Activated naive CD4-positive, alpha-beta T cell treated with anti-CD3 and anti-CD28 coated beads for 36 hours (primary cell): ENCODE measurements at places on chromosomes 6 and 20. TPM values are rescaled to one million over a fixed set of nuclear protein-coding genes. Genes with fewer than 3 reads are reported as not detected.

Gene ZSCAN12
- 4.7 TPM for total RNA-seq

Gene ETV7
- total RNA-seq: 0.99 TPM

Gene CHRNA4
- not detected for total RNA-seq

Gene SLC17A2
- 0.07 TPM for total RNA-seq

Gene SLC17A1
- total RNA-seq: not detected

Gene ADAM33
- not detected for total RNA-seq

Gene TMEM217
- total RNA-seq: 0.81 TPM

DNA sequence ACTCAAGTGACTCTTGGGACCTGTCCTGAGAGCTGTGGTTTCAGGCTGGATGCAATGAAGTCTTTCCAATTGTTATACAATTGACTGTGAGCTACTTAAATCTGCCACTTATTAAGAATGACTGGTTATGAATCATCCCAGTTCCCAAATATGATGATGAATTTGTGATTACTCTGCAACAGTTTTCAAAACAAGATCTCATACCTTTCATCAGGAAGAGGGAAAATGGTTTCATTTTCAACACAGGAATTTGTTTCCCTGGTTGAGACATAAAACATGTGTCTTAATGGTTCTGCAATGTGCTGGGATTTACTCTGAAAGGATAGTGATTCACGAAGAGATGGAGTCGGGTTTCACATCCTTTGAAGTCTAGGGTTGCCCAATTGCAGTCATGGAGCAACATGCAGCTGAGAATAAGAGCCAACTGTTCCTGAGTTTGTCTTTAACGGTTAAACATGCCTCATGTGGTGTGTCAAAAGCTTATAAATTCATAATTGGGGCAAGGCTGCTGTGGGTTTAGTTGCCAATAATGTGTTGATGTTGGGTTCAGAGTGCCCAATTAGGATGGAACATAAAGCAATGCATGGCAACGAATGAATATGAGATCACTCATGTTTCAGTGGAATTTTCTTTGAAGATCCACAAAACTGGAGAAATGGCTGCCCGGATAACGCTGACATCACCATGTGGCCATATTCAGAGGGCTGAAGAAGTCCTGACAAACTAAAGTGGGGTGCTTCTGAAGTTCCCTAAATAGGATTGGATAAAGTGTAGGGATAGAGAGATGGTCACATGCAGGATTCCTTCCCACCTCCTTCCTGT lies 41.0 kb downstream of the CYP24A1 start:
- no peak overlapping the region for H3K4me3 ChIP-seq
- H3K27me3 ChIP-seq: peaks cover 2% of the 10 kb centered on the region
- no peaks in the 10 kb centered on the region for H3K4me1 ChIP-seq
- H3K36me3 ChIP-seq: no peaks in the 10 kb centered on the region
- no peak for DNase-seq

GRCh38 chr6:136985502-136985901 lies 59.3 kb downstream of the IL20RA start:
- DNase-seq: no peak
- H3K27ac ChIP-seq: no peak overlapping the region
- no peaks in the 10 kb centered on the region for H3K36me3 ChIP-seq
- peaks cover 29% of the 10 kb centered on the region for H3K27me3 ChIP-seq

DNA sequence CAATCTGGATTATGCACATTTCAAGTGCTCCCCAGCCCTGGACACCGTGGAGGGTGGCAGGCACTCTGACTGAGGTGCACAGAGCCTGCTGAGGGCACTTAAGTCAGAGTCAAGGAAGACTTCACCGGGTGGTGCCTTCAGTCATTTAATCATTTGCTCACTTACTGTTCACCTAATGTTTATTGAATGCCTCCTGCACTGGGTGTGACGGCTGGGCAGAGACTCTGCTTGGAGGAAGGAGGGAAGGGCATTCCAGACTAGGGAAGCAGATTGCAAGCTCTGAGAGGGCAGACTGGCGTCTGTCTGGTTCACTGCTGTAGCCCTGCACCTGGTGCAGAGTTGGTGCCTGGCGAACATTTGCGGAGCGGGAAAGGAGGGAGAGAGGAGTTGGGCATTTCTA lies 54.2 kb upstream of the FAM83D start:
- no peak for DNase-seq
- peak overlapping the region; percentile 91 for H3K27ac ChIP-seq
- H3K36me3 ChIP-seq: peaks cover 2% of the 10 kb centered on the region
- peaks cover 65% of the 10 kb centered on the region for H3K4me1 ChIP-seq
- H3K4me3 ChIP-seq: peak overlapping the region; percentile 54
- no peaks in the 10 kb centered on the region for H3K27me3 ChIP-seq

DNA sequence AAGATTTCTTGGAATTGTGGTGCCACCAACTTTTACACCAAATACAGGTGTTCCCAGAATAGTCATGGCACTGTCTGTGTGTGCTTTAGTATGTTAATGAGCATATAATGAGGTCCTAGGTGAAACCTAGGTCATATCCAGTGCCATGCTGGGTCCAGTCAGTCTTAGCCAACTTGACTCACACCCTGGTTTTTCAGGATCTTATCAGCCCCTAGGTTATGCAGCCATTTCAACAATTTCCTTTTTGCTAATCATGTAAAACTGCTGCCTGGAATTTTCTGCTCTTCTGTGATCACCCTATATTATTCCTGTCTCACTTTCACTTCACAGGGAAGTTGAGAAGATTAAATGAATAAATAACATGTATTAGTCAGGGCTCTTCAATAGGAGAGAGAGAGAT lies 23.7 kb downstream of the SDHAF4 start:
- no peak overlapping the region for H3K27ac ChIP-seq
- no peaks in the 10 kb centered on the region for H3K27me3 ChIP-seq
- H3K36me3 ChIP-seq: peaks cover 22% of the 10 kb centered on the region
- peaks cover 7% of the 10 kb centered on the region for H3K4me1 ChIP-seq

- H3K27ac ChIP-seq: no peak overlapping the region
- peaks cover 2% of the 10 kb centered on the region for H3K4me1 ChIP-seq
- H3K36me3 ChIP-seq: no peaks in the 10 kb centered on the region
- DNase-seq: no peak
Observed at GRCh38 chr6:166633732-166634535, 6.9 kb upstream of the RPS6KA2 start.

- H3K4me1 ChIP-seq: peaks cover 61% of the 10 kb centered on the region
- peaks cover 23% of the 10 kb centered on the region for H3K36me3 ChIP-seq
- DNase-seq: no peak
Observed at GRCh38 chr6:87588756-87589407, 905 bp downstream of the RARS2 start.

GRCh38 chr20:10864076-10864672 lies 190.4 kb upstream of the JAG1 start:
- DNase-seq: no peak
- no peak overlapping the region for H3K27ac ChIP-seq
- H3K4me3 ChIP-seq: no peak overlapping the region
- H3K4me1 ChIP-seq: no peaks in the 10 kb centered on the region
- no peaks in the 10 kb centered on the region for H3K36me3 ChIP-seq

- no peaks in the 10 kb centered on the region for H3K36me3 ChIP-seq
- no peak for DNase-seq
- H3K4me3 ChIP-seq: no peak overlapping the region
- no peaks in the 10 kb centered on the region for H3K27me3 ChIP-seq
- H3K4me1 ChIP-seq: peaks cover 14% of the 10 kb centered on the region
Observed at GRCh38 chr20:5923493-5923892, 26.8 kb downstream of the TRMT6 start.

DNA sequence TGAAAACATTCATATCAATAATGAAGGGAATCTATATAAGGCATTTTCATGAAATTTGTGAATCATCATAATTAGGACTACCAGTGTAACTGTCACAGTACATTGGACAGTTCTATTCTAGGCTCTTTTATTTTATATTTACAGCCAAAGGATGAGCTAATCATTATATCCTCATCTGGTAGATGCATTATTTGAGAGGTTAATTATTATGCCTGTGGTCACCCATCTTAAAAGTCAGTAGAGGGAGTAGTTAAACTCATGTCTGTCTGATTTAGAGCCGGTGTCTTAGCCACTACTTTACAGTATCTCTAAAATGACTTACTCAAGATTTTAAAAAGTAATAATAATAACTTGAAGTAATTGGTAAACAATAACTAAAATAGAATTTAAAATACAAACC lies 899.3 kb upstream of the MAP3K7 start:
- H3K4me3 ChIP-seq: no peak overlapping the region
- no peaks in the 10 kb centered on the region for H3K4me1 ChIP-seq
- no peaks in the 10 kb centered on the region for H3K36me3 ChIP-seq
- no peaks in the 10 kb centered on the region for H3K27me3 ChIP-seq

- peaks cover 65% of the 10 kb centered on the region for H3K27me3 ChIP-seq
- peaks cover 4% of the 10 kb centered on the region for H3K4me1 ChIP-seq
- no peak overlapping the region for H3K27ac ChIP-seq
Observed at GRCh38 chr20:22585786-22586493, 1.6 kb upstream of the FOXA2 start.

- H3K36me3 ChIP-seq: no peaks in the 10 kb centered on the region
- no peaks in the 10 kb centered on the region for H3K27me3 ChIP-seq
- peak; percentile 6 for DNase-seq
- H3K4me3 ChIP-seq: no peak overlapping the region
- H3K4me1 ChIP-seq: peaks cover 3% of the 10 kb centered on the region
Observed at GRCh38 chr6:4714961-4715501, 61.2 kb upstream of the CDYL start.

GRCh38 chr6:145082359-145082758 lies 653.0 kb downstream of the EPM2A start:
- H3K27me3 ChIP-seq: peaks cover 1% of the 10 kb centered on the region
- no peak overlapping the region for H3K27ac ChIP-seq
- no peak overlapping the region for H3K4me3 ChIP-seq
- no peaks in the 10 kb centered on the region for H3K4me1 ChIP-seq
- H3K36me3 ChIP-seq: no peaks in the 10 kb centered on the region
- no peak for DNase-seq

- no peaks in the 10 kb centered on the region for H3K36me3 ChIP-seq
- no peak overlapping the region for H3K4me3 ChIP-seq
- DNase-seq: no peak
Observed at GRCh38 chr20:12394786-12395185, 477.1 kb downstream of the BTBD3 start.

DNA sequence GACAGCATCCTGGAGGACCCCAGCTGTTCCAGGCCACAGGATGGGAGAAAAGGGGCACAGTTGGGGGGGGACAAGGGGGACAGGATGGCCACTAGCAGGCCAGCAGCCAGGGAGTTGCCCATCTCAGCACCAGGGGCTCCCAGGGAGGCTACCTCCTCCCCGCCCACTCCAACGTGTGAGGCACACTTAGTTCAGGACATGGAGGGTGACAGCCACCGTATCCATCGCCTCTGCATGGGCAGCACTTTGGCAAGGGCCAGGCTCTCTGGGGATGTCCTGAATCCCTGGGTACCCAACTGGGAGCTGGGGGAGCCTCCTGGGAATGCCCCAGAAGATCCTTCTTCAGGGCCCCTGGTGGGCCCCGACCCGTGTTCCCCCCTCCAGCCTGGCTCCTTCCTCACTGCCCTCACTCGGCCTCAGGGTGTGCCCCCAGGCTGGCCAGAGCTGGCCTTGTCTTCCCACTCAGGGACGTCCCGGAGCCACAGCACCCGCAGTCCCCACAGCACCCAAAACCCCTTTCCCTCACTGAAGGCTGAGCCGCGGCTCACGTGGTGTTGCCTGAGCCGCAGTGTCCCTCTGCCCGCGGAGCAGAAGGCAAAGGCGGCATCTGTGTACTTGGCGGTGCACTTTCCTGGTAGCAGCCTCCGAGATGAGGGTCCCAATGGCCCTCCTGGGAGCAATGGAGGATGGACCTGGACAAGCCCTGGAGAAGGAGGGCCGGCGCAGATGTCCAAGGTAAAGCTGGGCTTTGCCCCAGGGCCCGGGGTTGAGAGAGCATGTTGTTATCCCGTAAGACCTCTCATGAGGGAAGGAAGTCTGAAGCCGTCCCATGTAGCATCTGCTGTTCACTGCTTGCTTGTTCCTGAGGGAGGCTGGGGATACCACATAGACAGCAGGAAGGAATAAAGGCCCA lies 30.7 kb downstream of the ZNF831 start:
- H3K4me3 ChIP-seq: no peak overlapping the region
- peaks cover 8% of the 10 kb centered on the region for H3K36me3 ChIP-seq
- no peak overlapping the region for H3K27ac ChIP-seq

- H3K36me3 ChIP-seq: no peaks in the 10 kb centered on the region
- H3K27me3 ChIP-seq: no peaks in the 10 kb centered on the region
- no peak for DNase-seq
- H3K4me3 ChIP-seq: no peak overlapping the region
- no peak overlapping the region for H3K27ac ChIP-seq
- no peaks in the 10 kb centered on the region for H3K4me1 ChIP-seq
Observed at GRCh38 chr6:56450882-56451739, 191.6 kb downstream of the DST start.
